ENCODE measurements at places on chromosomes 5 and 9.

DNA sequence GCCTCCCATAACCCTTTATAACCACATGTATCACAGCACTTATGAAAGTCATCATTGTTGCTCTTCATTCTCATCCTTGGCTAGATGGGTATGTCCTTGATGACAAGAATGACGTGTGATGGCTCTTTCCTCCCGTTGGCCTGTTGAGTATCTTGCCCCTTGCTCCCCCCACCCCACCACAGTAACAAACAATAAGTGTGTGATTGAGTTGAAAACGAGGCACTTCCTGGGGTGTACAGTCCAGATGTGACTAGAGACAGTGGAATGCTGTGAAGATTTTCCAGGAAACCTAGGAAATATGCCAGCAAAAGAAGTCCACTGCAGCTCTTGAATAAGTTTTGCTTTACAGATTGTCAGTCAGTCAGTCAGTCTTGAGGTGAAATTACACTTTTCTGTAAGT is 262.5 kb downstream of the ELAVL2 start:
- DNase-seq = no peak

DNA sequence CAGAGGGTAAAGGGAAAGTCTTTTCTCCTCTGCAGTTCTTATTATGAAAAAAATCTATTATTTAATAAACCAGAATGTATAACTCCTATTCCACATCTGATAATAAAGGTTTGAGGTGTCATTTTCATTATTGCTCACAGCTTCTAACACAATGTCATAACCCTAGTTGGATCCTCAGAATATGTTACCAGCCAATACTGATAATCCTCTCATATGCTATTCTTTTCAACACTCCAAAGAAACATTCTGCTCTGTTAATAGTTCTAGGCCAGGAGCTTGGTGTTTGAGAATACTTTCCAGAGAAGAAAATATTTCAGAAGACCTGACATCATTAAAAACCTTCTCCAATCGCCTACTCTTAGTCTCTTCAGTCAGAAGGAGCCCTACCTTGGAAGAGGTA is 127.1 kb downstream of the PIK3R1 start:
- no peak for DNase-seq

GRCh38 chr5:159342840-159343239 is 12.6 kb upstream of the IL12B start:
- no peak for DNase-seq

GRCh38 chr5:91374893-91375520 is 8.1 kb downstream of the ARRDC3 start:
- peak; percentile 30 for DNase-seq

GRCh38 chr9:90394871-90395270 is 247.8 kb downstream of the DIRAS2 start:
- DNase-seq = no peak

GRCh38 chr5:142935014-142935413 is 164.8 kb downstream of the ARHGAP26 start:
- no peak for DNase-seq

- no peak for DNase-seq
Measured at GRCh38 chr5:141834331-141834730, 43.9 kb downstream of the PCDH1 start.

GRCh38 chr5:102763734-102764133 is 8.6 kb downstream of the PAM start:
- no peak for DNase-seq
